ENCODE measurements at places on chromosomes 5 and 9.

DNA sequence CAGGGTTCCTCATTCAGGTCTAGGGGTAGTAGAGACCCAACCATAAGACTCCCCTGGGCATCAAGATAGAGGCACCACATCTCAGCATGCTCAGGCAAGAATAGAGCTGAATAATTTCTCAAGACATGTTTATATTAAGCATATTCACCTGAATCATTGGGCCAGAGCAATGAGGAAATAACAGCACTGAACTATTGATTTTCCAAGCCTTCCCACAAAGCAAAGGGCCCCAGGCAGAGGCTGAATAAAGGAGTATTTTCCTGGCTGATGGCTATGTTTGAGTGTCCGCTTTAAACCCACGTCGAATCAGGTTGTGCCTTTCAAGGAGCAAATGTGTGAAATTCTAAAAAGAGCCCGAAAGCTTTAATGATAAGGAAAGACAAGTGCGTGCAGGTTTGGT lies 129.2 kb downstream of the HSD17B3 start:
- no peak for DNase-seq

- no peak for DNase-seq
These were observed 69.3 kb downstream of the CTSL start for GRCh38 chr9:87795178-87795577.

DNA sequence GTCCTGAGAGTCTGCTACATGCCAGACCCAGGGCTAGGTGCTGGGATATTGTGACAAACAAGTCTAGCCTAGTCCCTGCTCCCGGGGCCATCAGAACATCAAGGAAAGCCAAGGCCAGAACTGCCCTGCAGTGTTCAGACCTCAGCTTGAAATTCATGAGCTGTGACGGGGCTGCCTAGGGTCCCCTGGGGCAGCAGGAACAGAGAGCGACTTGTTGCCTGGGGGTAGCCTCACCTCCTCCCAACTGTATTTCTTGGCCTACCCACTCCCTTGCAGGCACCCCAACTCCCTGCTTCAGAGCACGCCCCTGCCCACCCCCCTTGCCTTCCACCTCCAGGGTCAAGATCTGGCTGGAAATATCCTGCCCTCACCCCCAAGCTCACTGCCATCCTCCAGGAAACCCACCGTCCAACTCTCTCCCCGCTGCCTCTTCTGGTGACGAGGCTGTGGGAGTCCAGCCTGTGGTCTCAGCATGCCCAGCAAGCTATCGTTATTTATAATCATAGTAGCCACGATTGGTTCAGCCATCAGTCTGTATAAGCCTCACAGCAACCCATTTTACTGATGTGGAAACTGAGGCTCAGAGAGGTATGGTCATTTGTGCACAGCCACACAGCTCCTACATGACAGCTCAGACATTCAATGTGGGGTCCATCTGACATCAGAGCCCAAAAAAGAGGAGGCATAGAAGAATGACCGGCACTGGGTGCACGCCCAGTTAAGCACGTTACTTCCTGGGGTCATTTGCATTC lies 10.7 kb downstream of the DNM1 start:
- no peak for DNase-seq

- peak; percentile 43 for DNase-seq
These were observed 33.4 kb upstream of the TTC1 start for GRCh38 chr5:159975462-159976019.

DNA sequence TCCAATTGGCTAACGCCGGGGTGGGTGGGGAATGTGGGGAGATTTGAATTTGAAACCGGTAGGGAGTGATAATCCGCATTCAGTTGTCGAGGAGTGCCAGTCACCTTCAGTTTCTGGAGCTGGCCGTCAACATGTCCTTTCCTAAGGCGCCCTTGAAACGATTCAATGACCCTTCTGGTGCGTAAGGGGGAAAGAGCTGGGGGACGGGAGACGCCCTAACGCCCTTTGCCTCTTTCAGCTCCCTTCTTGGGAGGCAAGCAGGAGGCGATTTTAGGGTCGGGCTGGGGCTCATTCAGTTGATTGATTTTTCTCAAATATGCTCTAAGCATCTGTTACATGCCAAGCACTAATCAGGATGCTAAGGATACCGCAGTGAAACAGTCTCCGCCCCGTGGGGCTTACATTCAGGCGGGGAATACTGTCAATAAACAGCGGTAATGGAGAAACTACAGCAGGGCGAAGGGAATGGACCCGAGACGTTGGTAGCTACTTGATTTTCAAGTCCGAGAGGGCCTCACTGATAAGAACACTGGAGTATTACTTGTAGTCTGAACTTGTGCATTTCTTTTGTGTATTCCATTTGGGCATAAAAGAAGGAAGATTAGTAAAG lies at the start of gene HMMR:
Gene HMMR (plus strand): TSS at position 71 of the 610 bp plus-strand sequence. CDS start 61 bp downstream, at position 132.
- DNase-seq, result peak; percentile 37

DNA sequence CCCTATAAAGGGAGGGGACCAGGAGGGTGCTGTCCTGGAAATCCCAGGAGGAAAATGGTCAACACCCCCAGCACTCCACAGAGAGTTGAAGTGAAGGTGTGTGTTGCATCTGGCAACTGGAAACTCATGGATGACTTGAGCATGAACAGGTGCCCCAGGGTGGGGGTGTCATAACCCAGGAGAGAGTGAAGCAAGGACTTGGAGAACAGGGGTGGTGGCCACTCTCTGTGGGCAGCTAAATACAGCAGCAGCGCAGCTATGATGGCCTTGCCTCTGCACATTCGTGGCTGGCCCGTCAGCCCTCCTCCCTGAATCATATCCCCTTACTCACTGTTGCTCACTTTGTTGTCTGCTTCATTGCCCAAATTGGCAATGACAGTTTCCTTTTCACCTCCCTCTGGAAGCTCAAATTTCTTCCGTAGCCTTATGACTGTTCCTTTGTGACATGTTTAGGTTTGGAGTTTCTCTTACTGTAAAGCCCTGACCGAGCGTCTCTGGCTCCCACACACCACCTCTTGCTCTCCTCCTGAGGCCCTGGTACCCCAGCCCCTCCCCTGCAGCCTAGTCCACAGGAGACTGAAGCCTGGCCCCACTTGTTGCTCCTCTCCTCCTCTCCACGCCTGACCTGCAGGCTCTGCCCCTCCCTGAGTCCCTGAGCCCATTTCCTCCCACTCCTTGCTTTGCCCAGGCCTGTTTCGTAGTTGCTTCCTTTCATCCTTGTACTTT lies 185.8 kb downstream of the CD180 start:
- DNase-seq, result peak; percentile 38

DNA sequence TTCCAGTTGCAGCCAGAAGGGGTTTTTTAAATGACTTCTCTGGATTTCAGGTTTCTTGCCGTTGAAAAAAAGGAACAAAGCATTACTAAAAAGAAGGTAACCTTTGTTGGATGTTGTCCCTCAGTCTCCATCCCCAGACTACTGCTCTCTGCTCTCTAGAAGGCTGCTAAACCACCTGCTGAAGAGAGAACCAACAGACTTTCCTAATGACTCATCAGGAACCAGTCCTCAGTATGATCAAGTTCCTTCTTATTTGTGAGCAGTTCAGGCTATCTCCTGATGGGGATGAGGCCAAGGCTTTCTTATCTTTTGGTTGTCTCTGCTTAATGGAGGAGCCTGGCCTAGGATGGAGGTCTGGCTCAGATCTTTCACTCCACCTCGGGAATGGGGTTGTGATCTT lies 4.1 kb downstream of the KIF4B start:
- DNase-seq, result no peak

DNA sequence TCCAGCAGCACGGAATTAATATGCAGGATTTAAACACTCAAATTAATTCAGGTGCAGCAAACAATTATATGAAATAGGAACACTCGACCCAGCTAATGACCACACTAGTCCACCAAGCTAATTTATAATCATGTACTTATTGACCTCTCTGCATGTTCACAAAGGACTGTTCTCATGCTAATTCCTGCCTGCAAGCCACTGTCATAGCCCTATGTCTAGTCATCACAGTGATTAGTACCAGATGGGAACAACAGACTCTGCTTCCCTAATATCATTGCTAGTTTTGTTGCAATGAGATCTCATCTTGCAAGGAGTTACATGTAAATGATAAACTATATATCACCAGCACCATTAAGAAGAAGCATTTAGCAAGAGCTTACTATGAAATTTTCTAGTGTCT lies 553.0 kb upstream of the GRAMD2B start:
- no peak for DNase-seq

DNA sequence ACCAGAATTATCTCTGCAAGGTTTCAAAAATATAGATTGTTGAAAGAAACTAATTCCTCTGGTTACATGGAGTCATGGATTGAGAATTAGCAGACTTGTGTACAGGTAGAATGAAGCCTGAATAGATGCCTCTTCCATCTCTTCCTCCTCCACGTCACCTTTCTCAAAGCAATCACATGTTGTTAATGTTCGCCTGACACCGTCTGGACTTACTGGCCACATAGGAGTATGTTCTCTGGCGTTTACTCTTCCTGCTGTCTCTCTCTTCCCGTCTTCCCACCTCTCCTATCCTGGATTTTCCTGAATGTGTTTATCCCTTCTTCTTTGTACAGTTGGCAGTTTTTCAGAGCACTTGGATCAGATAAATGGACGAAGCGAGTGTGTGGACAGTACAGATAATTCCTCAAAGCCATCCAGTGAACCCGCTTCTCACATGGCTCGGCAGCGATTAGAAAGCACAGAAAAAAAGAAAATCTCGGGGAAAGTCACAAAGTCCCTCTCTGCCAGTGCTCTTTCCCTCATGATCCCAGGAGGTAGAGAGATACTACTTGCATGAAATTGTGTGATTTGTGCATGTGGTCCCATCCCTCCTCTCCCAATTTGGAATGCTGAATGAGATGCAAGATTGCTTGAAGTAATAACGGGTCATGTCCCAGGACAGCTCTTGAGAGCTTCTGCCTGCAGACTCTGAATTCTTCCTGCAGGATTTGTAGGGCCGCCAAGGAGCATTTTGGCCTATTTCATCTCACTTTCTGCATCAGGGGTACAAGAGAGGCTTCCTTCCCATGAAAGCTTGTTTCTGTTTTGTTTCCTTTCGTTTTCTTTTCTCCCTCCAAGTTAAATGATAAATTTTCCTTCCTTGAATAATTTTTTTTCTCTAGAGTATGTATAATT lies 47.3 kb downstream of the CD180 start:
- no peak for DNase-seq

DNA sequence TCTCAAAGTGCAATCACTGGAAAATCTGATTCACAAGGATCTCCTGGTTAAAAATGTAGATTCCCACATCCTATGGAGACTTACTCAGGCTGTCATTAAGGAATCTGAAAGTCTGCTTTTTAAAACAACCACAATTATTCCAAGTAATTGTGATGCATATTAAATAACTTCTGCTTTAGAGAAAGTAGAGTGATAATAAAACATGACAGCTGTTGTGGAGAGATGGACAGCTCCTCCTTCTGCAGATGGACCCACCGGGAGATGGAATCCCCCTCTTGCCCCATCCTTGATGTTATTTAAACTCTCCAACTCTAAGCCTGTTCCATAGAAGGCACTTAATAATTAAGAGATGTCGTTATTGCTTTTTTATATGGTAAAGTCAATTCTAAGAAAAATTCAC lies 802.2 kb downstream of the CDH12 start:
- no peak for DNase-seq

DNA sequence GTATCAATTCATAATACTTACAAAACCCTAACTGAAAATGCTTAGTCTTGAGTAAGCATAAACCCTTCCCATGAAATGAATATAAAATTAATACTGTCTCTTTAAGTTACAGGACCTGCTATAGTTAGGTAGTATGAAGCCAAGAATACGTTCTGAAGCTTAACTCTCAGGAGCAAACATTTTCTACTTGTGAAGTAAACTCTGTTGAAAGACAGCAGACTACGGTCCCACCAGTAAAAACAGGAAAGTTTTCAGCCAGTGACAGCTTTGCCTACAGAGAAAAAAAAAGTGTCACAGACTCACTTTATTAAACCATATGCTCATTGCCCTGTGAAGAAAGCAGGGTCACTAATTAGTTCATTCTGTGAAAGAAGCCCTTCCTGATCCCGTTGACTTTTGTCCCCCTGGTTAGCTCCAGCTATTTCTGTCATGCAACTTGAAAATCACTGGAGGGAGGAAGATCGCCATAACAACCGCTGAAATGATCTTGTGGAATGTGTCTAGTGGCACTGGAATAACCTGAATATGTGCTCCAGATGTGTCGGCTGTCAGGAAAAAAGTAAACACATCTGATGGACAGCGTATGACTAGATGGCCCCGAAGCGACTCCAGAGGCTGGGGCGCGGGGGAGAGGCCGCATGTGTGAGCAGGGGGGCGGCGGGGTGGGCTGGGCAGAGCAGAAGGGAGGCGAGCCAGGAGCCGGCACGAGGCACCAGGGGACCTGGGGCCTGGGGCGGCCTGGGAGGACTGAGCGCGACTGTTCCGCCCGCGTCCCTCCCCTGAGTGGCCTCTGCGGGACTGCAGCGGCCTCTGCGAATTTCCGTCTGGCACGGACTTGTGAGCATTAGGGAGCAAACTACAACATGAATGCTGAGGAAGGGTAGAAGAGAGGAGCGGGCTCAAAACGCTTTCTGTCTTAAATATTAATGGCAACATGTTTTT lies 41.9 kb downstream of the BNC2 start:
- DNase-seq, result peak; percentile 77

- DNase-seq, result no peak
These were observed 58.5 kb upstream of the EIF4EBP3 start for GRCh38 chr5:140488914-140489313.

DNA sequence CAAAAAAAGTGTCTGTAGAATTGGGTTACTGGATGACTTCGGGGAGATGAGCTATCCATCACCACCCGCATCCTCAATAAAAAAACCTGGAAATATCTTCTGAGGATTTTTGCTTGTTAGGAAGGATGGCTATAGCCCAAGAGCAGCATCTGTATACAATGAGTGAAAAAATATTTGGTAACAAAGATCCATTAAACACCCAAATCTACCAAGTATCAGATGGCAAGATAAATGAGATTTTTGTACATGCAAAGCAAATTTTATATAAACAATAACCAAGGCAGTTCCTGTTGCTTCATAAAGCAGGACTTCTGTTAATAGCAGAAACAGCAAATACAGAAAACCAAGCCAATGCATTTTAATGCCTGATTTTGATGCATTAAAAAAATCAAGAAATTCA lies 166.6 kb downstream of the SLC28A3 start:
- no peak for DNase-seq

- DNase-seq, result peak; percentile 12
These were observed 675.9 kb upstream of the ZNF608 start for GRCh38 chr5:125422342-125422741.

DNA sequence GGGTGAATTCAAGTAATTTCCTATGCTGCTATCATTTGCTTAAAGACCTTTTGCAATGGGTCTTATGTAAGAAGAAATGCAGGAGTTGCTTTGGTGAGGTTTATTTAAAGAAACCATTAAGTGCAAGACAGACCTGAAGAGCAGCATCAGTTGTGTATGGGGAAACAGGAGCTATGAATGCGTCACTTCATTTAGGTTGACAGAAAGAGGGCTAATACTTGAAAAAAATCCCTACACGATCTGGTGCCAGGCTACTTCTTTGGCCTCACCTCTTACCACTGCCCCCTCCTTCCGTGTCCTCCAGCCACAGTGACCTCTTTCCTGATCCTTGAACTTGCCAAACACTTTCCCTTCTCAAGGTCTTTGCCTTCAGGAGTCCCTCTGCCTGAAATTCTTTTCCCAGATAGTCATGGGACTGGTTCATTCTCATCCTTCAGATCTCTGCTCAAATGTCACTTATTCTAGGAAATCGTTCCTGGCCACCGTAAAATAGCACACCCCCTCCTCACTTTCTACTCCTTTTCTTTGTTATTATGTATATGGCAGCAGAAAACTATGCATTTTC lies 1.4 kb upstream of the JAK2 start:
- no peak for DNase-seq

All from nephron progenitor cell (in vitro differentiated cells).